ENCODE measurements at places on chromosomes 5 and 9.

- no peak for DNase-seq
Observed at GRCh38 chr9:18056269-18056992, 417.5 kb upstream of the ADAMTSL1 start.

GRCh38 chr5:96844481-96844990, 31.8 kb upstream of the ERAP2 start:
- no peak for DNase-seq

DNA sequence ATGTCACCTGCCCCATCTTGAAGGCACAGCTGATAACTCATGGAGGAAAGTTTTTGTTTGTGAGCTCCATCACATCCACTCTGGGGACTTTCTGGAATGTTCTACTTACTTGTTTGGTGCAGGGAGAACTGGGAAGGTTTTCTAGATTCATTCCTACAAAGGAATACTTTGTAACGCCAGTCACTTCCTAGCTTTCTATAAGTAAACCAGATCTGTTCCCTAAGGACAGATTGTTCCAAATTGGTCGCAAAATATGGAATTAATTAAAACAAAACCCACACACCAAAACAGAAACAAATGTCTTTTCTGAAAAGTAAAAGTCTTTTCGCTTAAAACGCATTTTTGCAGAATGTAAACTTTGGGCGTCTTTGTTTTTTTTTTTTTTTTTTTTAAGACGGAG, 167.6 kb downstream of the PDZD2 start:
- no peak for DNase-seq

DNA sequence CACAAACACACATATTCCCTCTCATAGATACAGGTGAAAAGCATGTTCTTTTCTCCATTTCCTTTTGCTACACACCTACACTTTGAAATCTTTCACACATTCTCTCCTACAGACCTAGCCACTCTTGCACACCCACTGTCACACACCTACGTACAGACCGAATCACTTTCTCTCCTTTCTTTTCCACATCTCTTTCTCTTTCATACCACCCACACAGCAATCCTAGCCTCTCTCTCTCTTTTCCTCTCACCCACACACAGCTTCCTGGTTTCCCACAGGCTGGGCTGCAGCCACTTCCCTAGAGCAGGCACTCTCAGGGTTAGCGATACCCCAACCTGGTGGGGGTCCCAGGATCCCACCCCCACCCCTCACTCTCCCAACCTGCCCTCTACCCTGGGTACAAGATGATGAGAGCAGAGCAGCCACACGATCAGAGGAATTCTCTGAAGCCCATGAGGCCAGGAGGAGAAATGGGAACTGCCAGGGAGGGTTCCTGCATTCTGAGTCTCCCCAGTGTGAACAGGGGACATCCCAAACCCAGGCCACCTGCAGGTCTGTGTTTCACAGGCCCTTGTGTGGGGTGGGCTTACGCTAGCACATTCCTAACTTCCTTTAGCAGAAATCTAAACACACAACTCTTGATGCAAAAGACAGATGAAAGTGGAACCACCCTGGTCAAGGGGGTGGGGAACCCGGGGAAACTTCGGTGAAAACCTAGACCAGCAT, 17.1 kb upstream of the SYNPO start:
- no peak for DNase-seq

DNA sequence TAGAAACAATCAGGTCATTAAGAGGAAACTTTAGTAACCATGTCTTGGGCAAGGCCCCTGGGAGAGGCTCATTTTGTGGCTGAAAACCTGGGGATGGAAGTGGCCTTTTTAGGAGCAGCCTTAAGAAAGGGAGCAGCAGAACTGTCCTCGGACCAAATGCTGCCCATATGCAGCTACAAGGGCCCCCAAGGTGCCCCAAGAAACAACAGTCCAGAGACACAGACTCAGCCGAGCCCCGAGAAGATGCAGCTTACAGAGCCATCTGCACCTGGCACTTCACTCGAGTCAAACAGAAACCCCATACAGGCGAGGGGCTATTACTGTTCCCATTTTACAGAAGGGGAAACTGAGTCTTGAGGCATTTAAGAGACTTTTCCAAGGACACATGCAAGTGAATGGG, 58.0 kb downstream of the COL23A1 start:
- no peak for DNase-seq

- no peak for DNase-seq
Observed at GRCh38 chr5:124176692-124177091, 569.7 kb downstream of the ZNF608 start.

GRCh38 chr5:100452126-100452525, 83.0 kb upstream of the FAM174A start:
- DNase-seq = no peak

- no peak for DNase-seq
Observed at GRCh38 chr9:13383216-13383615, 103.7 kb upstream of the MPDZ start.

DNA sequence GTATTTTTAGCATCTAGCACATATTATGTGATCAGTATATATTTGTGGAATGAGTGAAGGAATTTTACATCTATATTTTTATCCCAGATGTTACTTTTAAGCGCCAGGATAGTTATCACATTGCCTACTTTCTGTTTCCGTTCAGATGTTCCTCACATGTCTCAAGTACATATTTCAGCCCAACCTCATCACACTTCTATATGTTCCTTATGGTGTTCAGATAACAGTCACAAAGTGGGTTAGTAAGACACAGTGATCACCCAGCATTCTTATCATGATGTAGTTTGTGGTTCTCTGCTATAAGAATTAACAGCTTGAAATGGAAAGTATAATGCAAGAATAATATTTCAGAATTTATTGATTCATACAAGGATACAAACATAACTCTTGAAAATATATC, 170.0 kb upstream of the RASA1 start:
- DNase-seq = no peak

DNA sequence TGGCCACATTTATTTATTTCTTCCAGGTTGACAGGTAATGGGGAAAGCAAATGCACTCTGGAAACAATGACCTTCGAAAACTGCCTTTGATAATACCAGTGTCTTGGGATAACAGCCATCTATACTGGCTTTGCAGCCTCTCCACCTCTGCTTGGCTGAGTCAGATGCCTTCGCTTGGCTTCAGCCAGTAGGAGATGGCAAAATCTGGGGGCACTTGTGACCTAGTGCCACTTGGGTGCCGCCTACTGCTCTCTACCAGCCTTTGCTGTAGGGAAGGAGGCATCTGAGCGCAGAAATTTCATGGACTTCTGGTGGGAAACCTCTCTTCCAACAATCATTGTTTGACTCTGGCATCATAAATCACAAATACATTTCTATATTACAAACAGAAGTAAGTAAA, 21.8 kb downstream of the FYB1 start:
- DNase-seq = no peak

- DNase-seq = no peak
Observed at GRCh38 chr5:33272288-33272687, 168.5 kb upstream of the TARS1 start.

GRCh38 chr9:97474372-97474925, 27.0 kb upstream of the TMOD1 start:
- DNase-seq = no peak

GRCh38 chr5:111869681-111870080, 112.7 kb upstream of the NREP start:
- DNase-seq = no peak

DNA sequence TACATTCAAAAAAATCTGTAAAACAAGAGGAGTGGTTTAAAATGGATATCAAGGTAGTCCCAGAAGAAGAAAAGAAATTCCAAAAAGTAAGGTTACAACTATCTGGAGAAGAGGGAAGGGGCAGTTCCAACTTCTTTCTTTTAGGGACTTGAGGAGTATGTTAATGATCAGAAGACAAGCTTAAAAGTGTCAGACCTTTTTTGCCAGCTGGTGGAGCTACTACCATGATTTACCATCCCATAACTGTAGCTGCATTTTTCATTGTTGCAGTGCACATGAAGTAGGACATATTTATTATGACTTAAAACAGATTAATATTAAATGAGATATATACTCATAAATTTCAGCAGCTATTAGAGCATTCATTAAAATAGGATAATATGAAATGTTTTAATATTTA, 158.5 kb upstream of the RGS7BP start:
- DNase-seq = no peak

DNA sequence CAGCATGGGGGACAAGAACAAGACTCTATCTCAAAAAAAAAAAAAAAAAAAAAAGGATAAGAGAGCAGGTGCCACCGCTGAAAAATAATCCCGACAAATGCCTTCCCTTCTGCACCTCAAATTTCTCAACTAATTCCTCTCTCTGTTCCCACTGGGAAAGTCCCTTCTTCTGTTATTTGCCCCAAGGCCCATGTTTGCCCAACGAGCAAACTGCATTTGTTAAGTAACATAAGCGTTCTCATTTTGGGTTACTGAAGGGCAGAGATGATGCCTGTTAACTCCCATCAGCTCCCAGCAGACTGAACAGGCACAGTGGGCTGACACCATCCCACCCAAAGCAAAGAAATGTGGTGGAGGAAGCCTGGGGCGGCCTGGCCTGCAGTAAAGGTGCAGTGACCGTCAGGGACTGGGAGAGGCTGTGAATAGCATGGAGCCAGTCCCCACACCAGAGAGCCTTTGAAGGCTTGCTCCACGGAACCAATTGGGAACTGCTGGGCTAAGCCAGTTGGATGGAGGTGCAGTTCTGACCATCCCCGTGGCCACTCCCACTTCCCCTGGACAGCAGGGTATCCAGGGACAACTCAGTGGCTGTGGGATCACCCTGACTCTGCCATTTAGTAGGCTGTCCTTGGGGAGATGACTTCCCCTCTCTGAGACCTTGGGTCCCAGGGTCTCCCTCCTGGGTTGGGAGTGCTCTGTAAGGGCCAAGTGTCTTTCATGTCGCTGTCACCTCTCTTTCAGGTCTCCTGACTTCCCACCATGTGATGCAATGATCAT, 149.7 kb upstream of the IER5L start:
- DNase-seq = no peak

DNA sequence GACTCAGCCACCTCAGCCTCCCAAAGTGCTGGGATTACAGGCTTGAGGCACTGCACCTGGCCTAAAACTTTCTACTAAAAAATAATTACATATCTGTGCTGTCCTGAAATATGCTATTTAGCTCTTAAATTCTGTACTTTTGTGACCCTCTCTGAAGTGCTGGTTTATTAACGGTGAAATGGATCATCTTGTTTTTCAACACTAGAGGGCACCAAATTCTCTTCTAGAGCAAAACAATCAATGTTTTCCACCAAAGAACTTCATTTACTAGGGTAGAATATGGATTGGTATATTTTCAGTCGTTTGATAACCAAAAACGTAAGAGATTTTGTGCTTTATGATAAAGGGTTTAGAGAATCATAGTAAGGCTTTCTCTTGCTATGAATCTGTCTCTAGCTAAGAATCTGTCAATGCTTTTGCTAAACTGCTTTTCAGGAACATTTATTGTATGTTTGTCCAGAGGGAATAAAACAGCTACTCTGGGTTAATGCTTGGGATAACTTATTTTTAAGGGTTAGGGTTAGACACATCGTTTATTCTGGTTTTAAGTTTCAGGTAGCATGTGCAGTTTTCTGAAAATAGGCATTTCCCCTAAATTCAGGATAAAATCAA, 63.6 kb downstream of the RNF180 start:
- DNase-seq = no peak

DNA sequence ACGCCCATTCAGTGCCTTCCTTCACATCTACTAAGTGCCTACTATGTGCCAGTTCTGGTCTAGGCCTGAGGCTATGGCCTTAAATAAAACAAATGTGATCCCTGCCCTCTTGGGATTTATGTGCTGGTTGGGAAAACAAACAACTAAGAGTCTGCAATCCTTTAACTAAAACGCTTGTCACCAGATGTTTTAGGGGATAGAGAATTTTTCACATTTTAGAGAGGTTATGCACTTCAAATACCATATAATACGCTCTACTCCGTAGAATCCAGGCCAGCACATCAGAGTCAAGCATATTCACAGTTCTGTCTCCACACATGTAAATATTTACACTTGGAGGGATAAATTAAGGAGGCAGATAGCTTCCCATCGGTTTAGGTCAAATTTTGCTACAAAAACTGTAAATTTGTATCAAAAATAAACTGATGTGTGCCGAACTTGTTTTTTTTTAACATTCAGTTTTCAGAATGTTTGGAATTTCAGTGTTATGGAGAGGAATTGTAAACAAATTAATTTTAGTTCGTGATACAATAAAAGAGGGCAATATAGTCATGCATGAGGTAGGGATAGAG, 22.0 kb upstream of the ADRA1B start:
- DNase-seq = no peak

DNA sequence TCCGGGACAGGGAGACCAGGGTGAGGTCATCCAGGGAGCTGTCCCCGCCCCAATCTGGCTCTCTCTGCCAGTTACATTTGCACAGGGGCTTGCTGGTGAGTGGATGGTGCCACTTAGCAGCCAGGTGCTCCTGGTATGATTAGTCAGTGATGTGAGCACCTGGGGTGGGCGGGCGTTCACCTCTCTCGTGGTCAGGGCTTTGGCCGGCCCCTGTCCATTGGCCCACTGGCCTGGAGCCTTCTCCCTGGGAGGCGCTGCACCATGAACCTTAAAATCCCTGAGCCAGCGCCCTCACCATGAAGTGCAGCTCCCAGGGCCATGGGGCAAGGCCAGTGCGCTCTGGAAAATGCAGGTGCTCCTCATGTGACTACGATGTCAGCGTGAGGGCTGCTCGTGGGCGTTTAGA, 2.0 kb downstream of the NKD2 start:
- no peak for DNase-seq

- DNase-seq = no peak
Observed at GRCh38 chr9:113532809-113533190, 69.3 kb downstream of the RGS3 start.

GRCh38 chr9:89078421-89078820, 87.2 kb downstream of the S1PR3 start:
- DNase-seq = no peak

DNA sequence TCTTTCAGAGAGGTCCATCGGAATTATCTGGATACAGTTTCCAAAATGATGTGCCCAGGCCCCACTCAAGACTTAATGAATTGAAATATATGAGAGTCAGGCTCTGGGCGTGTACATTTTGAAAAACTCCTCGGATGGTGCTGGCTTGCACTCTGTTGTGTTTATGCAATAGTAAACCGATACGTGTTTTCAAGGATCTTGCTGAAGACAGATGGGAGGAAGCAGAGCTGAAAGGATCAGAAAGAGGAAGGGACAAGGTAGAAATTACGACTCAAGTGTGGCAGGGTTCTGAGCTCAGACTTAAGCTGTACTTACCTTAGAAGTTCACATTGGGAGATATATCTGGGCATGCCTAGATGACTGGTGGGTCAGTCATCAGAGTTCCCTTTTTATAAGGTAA, 13.7 kb upstream of the STOM start:
- no peak for DNase-seq

GRCh38 chr5:11547730-11548129, 356.5 kb downstream of the CTNND2 start:
- DNase-seq = no peak

GRCh38 chr5:103224894-103225246, 33.7 kb upstream of the MACIR start:
- no peak for DNase-seq
